ENCODE measurements at places on chromosomes 13 and 19.

DNA sequence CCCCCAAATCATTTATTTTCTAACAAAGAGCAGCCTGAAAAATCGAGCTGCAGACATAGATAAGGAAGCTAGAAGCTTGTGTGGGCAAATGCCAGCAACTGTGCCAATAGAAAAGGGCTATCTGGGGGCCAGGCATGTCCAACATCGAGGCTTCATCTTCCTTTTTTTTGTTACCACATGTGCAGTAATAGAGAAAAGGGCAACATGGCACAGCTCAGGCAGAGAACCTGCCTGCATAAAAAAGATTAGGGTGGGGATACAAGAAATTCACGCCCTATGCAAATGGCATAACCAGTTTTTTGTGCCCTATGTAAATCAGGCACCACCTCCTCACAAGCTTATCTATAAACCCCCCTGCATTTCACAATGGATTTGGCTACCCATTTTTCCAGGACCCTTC is 60.4 kb upstream of the ABCC4 start:
- DNase-seq = no peak

DNA sequence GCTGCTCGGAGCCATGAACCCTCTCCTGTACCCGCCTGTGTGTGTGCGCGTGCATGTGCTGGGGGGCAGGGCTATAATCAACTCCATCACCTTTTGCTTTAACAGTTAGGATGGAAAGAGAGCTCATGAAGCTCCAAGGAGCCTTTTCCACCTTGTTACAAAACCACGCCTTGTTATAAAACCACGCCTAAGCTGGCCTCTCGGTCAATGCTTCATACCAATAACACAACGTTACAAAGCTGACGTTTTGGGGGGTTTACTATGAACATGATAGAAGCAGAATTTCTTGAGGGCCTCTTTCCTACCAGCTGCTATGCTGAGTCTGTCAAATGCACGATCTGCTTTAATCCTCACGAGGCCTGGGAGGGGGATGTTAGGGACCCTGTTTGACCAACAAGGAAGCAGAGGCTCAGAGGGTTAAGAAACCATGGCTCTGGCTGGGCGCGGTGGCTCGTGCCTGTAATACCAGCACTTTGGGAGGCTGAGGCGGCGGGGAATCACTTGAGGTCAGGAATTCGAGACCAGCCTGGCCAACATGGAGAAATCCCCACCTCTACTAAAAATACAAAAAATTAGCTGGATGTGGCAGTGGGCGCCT is 11.9 kb downstream of the CAPS start:
- no peak for DNase-seq

DNA sequence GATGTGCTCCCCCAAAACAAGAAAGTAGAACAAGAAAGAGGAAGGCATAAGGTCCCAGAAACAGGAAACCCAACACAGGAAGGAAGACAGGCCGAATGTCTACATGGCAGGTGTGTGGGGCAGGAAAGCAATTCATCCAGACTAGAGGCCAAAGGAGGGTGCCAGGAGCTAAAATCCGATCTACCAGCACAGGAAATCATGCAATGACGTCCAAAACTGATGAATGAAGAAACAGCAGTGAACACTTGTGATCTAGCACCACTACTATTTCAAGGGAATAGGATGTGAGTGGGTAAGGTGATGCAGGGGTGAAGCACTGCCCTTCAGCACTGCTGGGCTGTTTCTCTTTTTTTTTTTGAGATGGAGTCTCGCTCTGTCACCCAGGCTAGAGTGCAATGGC is 59.1 kb downstream of the DOCK9 start:
- no peak for DNase-seq

GRCh38 chr13:91211510-91211909 is 136.0 kb upstream of the MIR17HG start:
- no peak for DNase-seq

DNA sequence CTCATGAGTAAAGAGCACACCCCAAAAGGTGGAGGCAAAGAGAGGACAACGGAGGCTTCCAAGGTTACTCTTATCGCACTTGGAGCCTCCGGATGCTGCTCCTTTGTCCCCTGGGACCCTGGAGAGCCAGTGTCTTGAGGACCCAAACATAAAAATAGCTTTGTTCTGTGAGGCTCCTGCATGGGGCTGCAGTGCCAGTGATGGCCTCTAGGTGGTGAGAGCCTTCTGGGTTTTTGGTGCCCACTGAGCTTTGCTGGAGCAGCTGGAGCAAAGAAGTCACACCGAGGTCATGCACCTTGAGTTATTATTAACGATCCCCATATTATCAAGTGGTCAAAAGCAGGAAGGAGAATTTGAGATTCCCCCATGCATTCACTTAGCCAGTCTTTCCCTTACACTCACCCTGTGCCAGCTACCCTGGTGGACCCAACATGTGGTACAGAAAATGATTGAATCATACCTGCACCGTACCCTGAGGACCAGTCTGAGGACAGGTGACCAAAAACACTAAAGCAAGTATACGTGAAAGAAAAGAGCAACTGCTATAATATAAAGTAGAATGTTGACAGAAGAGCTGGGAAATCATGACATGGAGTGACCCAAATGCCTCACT is 41.5 kb downstream of the ZNF682 start:
- no peak for DNase-seq

- no peak for DNase-seq
These were observed 27.9 kb upstream of the NANOS3 start for GRCh38 chr19:13848798-13849676.

GRCh38 chr13:21047591-21048282 is 13.6 kb downstream of the LATS2 start:
- DNase-seq = no peak

DNA sequence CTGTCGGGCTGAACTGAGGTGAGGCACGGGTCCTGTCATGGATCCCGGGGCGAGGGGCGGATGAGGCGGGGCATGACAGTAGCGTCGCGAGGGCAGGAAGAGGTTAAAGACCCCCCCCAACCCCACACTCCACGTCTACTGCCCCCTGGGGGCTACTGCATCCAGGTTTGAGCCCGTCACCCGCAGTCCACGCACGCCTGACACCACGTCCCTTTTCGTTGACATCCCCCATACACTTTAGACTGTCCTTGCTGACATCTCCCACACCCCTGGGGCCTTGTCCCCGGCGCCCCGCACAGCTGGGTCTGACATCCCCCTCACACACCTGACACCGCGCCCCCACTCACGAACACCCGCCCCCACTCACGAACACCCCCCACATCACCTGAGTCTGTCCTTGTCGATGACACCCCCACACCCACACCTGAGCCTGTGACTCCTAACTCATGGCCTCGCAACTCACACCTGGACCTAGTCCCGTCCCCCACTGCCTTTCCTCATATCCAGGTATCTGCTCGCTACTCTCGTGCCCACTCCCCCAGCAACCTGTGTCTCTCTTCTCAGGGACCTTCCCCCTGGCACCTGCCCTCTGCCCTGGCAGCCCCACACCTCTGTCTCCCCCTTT is 416 bp downstream of the SLC25A42 start:
- no peak for DNase-seq

- no peak for DNase-seq
These were observed 35.5 kb downstream of the DOT1L start for GRCh38 chr19:2199215-2199614.

GRCh38 chr19:35828692-35829301 is 16.2 kb upstream of the PRODH2 start:
- DNase-seq = no peak

DNA sequence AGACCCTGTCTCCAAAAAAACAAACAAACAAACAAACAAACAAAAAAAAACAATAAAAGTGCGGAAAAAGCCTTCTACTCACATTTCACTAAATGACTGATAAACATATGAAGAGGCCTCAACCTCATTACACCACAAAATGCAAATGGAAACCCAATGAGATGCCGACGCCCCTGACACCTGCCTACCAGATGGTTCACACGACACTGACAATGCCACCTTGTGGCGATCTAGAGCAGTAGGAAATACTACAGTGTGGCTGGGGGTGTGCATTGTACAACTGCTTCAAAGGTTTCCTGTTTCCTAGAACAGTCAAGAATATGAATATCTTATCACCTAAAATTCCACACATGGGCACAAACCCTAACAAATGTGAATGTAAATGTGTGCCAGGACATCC is 14.0 kb downstream of the SCGB2B2 start:
- peak; percentile 20 for DNase-seq

- DNase-seq = no peak
These were observed at the start of gene FUT2 for GRCh38 chr19:48695743-48696352. Gene FUT2 (plus strand): TSS chr19:48695971. CDS start chr19:48702957, 6,986 bp downstream.

DNA sequence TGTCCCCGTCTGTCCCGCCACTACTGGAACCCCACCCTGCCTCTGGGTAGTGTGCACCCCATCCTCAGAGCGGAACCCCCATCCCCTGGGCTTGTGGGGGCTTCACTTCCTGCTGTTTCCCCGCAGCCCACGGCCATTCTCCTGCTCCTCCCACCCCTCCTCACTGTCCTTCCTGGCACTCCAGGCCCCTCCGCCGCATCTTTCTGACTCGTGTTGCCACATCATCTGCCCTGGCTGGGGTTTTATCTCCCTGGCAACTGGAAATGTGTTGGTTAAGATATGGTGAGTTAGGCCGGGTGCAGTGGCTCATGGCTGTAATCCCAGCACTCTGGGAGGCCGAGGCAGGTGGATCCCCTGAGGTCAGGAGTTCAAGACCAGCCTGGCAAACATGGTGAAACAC is 37.3 kb downstream of the KDM4B start:
- DNase-seq = no peak

GRCh38 chr13:51148952-51149573 is 38.0 kb upstream of the C13orf42 start:
- DNase-seq = no peak

- no peak for DNase-seq
These were observed 44.0 kb downstream of the CCDC70 start for GRCh38 chr13:51905787-51906186.

DNA sequence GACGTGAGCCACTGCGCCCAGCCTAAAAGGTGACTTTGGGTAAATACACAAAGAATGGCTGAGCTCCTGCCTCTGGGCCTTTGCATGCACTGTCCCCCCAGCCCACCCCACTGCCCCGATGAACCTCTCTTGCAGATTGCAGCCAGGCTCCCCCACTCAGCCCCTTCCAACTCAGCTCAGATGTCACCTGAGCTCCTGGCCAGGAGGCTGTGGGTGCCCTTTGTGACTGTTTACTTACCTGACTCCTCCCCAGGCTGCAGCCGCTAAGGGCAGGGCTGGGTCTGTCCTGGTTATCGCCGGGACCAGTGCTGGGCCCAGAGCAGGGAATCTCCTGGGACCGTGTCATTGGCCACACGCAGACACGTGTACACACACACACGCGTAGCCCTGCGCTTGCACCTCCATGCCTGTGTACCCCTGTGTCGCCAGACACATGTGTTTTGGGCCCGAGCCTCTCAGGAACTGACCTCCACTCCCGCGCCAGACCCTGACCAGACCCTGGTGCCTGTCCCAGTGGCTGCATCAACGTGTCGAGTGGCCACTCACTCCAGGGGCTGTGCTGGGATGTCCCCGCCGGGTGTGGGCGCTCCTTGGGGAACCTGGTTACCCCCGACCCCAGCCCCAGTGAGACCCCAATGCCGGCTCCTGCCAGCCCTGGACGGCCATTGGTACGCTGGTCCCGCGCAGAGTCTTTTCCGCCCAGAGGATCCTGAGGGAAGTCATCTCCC is 18.7 kb downstream of the EFNA2 start:
- DNase-seq = no peak

DNA sequence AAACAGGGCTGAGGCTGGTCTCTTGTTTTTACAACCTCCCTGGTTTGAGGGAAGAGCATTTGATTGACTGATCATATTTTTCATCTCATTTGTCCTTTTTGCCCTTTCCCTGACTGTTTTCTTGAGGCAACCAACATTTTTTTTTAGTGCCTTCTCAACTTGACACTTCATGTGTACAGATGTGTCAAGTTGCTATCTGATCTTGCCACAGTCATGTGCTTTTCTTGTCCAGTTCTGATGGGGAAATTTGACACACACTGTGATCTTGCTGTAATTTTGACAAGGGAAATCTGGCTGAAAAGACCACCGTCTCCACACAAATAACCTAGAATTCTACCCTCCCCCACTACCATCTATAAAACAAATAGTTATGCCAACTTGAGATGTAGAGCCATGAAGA is 329.6 kb downstream of the KCTD12 start:
- no peak for DNase-seq

GRCh38 chr13:110989331-110989730 is 74.5 kb upstream of the ANKRD10 start:
- no peak for DNase-seq

GRCh38 chr13:39134574-39134973 is 96.3 kb downstream of the NHLRC3 start:
- no peak for DNase-seq

- no peak for DNase-seq
These were observed 6.5 kb upstream of the DOCK6 start for GRCh38 chr19:11268783-11269267.

- DNase-seq = no peak
These were observed 26.0 kb downstream of the WDR88 start for GRCh38 chr19:33157906-33158305.

GRCh38 chr19:35856546-35857149 is at the start of gene KIRREL2:
Gene KIRREL2 (plus strand): TSS chr19:35856911. CDS start chr19:35857120, 209 bp downstream.
- DNase-seq = no peak

GRCh38 chr19:47518139-47518538 is 3.3 kb upstream of the NAPA start:
- DNase-seq = peak; percentile 50

- no peak for DNase-seq
These were observed 62.9 kb downstream of the DCT start for GRCh38 chr13:94416454-94417080.

GRCh38 chr13:45411221-45411620 is 7.0 kb downstream of the SLC25A30 start:
- DNase-seq = no peak

DNA sequence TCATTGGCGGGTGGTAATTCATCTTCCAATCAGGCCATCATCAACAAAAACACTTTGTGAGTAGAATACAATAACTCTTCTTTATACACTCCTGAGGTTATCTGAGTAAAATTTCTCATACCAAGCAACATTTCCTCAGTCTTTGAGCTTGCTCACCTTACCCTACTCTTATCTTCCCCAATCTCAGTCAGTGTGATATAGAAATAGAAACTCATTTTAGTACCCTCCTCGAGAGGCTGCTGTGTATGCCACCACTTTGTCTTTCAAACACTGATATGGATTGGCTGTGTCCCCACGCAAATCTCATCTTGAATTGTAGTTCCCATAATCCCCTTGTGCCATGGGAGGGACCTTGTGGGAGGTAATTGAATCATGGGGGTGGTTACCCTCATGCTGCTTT is 209.7 kb downstream of the RBM26 start:
- DNase-seq = no peak

DNA sequence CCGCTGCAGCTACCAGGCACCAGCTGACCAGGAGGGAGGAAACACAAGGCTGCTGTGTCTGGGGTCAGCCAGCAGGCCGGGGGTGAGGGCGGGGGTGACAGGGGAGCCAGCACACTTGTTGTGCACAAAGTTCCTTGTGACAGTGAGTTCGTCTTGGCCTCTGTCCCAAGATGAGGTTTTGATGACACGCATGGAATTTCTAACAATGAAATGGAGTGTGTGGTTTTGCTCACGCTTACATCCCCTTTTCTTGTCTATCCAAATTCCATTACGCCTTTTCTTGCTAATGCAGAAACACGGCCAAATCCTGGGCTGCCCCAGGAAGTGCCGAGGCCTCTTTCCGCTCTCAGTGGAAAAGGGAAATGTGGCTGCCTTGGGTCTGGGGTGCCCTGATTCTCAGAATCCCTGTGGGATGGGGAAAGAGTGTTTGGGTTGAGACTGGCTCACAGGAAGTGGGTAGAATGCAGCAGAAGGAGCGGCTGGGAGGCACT is 73.8 kb downstream of the GADD45B start:
- no peak for DNase-seq

- DNase-seq = no peak
These were observed 528.2 kb downstream of the LMO7 start for GRCh38 chr13:76164290-76164689.

Measured in stimulated activated CD8-positive, alpha-beta memory T cell treated with anti-CD3 and anti-CD28 coated beads, Interleukin-15, amount 100 ng/mL, for 4 hours (primary cell).